ENCODE measurements at places on chromosomes 16 and 17.

DNA sequence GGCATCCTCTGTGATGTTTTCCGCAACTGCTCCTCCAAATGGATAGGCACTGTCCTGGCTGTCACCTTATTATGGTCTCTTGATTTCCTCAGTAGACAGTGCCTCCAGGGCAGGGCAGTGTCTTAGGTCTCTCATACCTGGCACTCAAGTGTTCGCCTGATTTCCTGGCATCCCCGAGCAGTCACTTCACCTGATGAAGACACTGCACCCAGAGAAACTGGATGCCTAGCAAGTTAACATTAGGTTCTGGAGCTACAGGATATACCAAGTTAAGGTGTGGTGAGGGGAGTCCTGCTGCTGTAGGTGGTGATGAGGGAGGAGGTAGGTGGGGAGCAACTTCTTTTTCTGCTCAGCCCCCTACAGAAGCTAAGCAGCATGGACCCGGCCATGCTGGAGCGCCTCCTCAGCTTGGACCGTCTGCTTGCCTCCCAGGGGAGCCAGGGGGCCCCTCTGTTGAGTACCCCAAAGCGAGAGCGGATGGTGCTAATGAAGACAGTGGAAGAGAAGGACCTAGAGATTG is 3.9 kb upstream of the MAZ start:
- no peak for DNase-seq

- DNase-seq: no peak
These were observed 2.7 kb upstream of the NFE2L1 start for GRCh38 chr17:48045316-48046001.

GRCh38 chr17:21304091-21304490 is 19.6 kb downstream of the MAP2K3 start:
- DNase-seq: no peak

GRCh38 chr17:80946449-80946848 is 45.2 kb upstream of the CHMP6 start:
- DNase-seq: no peak

- no peak for DNase-seq
These were observed 28.7 kb downstream of the COX4I1 start for GRCh38 chr16:85828166-85828565.

DNA sequence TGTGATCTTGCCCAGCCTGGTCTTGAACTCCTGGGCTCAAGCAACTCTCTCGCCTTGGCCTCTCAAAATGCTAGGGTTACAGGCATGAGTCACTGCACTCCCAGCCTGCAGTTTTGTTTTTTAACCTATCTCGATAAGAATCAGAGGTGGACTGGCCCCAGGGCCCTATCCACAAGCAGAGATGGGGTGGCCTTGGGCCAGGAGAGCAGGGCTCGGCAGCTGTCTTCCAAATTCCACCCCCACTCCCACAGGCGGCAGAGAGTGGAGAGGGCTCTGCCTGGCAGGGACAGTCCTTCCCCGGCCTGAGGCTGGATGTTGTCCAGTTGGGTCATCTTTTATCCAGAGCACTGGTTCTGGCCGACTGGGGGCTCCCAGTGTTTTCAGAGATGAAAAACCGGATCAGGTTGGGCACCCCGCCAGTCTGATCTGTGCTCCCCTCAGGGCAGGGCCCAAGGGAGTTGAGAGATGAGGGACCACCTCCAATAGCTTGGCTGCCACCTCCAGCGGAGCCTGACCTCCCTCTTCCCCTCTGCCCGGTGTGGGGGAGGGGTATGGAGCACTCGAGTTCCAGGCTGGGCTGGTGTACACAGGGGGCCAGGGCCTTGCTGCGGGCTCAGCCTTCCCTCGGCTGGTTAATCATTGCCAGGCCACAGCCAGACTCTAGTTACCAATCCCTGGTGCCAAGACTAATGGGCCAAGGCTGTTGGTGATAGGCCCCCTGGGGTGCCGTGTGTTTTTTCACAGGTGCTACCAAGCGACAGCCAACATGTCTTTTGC is 30.3 kb upstream of the MYO15B start:
- no peak for DNase-seq

DNA sequence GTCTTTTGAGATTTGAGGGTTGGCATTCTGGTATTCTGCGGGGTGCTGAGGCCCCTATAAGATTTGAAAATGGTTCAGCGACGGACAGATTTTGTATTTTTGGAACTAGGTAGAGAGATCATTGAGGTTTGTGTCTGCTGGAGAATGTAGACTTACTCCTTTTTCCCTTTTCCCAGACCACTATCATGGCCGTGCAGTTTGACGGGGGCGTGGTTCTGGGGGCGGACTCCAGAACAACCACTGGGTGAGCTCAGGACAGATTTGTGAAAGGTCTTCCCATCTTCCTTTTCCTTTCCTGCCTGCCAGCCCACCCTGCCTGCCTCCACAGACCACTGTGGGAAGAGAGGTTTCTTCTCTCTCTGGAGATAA is 572 bp downstream of the PSMB6 start:
- DNase-seq: no peak

- no peak for DNase-seq
These were observed 1.9 kb downstream of the CLEC16A start for GRCh38 chr16:10946308-10946707.

GRCh38 chr17:48631693-48632578 is 5.8 kb upstream of the HOXB9 start:
- no peak for DNase-seq

Data from CD4-positive, alpha-beta T cell treated with Interleukin-12 subunit alpha and Interleukin-12 subunit beta, for 1 hour (primary cell).